ENCODE measurements at places on chromosomes 3 and 15.

DNA sequence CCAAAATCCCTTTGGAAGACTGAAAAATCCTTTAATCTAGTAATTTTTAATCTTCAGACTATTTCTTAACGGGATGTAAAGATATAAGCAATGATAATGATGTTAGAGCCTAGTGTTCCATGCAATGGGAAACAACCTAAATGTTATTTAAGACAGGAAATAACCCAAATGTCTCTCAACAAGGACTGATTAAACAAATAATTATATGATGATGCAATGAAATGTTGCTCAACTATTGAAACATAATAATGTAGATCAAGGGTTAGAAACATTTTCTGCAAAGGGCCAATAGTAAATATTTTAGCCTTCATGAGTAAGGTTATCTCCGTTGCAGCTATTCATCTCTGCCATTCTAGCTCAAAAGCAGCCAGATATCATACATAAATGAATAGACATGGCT lies 275.4 kb downstream of the NEK10 start:
- no peak overlapping the region for H3K4me3 ChIP-seq
- H3K27me3 ChIP-seq, result no peaks in the 10 kb centered on the region
- H3K4me1 ChIP-seq, result no peaks in the 10 kb centered on the region
- no peak overlapping the region for H3K27ac ChIP-seq
- H3K36me3 ChIP-seq, result no peaks in the 10 kb centered on the region

DNA sequence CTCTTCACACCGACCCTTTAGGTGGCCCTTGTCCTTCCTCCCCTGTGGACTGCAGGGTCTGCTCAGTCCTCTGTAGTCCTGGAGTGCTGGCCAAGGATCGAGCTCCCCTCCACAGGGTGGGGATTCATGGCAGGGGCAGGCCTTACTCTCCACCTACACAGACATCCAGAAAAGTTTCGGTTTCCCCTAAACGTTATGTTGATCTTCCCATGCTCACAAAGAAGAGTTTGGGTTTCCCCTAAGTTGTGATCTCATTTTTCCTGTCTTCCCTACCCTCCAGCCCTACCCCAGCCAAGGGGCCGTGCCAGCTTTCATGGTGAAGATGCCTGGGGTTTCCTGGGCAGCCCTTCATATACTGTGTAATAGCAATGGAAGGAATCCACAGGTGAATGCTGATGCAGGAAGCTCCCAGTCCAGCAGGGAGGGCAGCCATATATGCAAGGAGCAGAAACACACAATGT lies 10.3 kb downstream of the STOML1 start:
- H3K36me3 ChIP-seq, result peaks cover 2% of the 10 kb centered on the region
- peak overlapping the region; percentile 88 for H3K27ac ChIP-seq
- no peaks in the 10 kb centered on the region for H3K27me3 ChIP-seq
- H3K4me3 ChIP-seq, result peak overlapping the region; percentile 64
- DNase-seq, result no peak
- H3K4me1 ChIP-seq, result peaks cover 31% of the 10 kb centered on the region

DNA sequence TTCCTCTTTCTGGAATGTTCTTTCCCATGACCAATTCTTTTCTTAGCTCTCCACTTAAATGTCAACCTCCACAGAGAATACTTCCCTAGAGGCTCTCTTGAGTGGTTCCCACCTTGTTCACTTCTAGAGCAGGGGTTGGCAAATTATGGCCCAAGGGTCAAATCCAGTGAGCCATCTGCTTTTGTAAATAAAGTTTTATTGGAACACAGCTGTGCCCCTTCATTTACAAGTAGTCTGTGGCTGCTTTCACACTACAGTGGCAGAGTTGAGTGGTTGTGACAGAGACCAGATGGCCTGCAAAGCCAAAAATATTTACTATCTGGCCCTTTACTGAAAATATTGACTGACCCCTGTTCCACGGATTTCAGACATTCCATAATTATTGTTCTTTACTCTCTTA lies 166.2 kb downstream of the WNT5A start:
- no peaks in the 10 kb centered on the region for H3K36me3 ChIP-seq
- H3K4me3 ChIP-seq, result no peak overlapping the region

GRCh38 chr3:131716007-131716406 lies 213.2 kb upstream of the MRPL3 start:
- peaks cover 4% of the 10 kb centered on the region for H3K27me3 ChIP-seq
- no peaks in the 10 kb centered on the region for H3K36me3 ChIP-seq
- H3K4me1 ChIP-seq, result peaks cover 6% of the 10 kb centered on the region

- H3K36me3 ChIP-seq, result no peaks in the 10 kb centered on the region
- H3K4me1 ChIP-seq, result no peaks in the 10 kb centered on the region
- H3K27me3 ChIP-seq, result peaks cover 4% of the 10 kb centered on the region
Observed at GRCh38 chr3:181076558-181076957, 87.0 kb upstream of the DNAJC19 start.

DNA sequence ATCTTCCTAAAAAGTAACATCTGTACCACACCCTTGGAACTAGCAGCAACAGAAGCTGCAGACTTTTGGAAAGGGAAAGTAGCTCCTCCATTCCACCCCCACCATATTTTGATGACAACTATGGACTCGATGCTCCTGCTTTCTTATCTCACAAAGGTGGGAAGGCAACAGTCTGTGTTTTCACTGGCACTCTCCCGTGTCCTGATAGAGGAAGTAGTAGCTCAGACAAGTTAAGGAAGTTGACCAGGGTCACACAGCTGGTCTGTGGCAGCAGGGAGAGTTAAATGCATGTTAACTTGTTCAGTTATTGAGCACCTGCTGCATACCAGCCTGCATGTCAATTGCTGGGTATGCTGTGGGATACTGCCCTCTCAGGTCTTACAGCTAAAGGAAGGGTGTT lies 33.1 kb downstream of the BHLHE40 start:
- peaks cover 12% of the 10 kb centered on the region for H3K27me3 ChIP-seq
- no peak for DNase-seq
- H3K4me1 ChIP-seq, result peaks cover 53% of the 10 kb centered on the region
- peak overlapping the region; percentile 85 for H3K27ac ChIP-seq

DNA sequence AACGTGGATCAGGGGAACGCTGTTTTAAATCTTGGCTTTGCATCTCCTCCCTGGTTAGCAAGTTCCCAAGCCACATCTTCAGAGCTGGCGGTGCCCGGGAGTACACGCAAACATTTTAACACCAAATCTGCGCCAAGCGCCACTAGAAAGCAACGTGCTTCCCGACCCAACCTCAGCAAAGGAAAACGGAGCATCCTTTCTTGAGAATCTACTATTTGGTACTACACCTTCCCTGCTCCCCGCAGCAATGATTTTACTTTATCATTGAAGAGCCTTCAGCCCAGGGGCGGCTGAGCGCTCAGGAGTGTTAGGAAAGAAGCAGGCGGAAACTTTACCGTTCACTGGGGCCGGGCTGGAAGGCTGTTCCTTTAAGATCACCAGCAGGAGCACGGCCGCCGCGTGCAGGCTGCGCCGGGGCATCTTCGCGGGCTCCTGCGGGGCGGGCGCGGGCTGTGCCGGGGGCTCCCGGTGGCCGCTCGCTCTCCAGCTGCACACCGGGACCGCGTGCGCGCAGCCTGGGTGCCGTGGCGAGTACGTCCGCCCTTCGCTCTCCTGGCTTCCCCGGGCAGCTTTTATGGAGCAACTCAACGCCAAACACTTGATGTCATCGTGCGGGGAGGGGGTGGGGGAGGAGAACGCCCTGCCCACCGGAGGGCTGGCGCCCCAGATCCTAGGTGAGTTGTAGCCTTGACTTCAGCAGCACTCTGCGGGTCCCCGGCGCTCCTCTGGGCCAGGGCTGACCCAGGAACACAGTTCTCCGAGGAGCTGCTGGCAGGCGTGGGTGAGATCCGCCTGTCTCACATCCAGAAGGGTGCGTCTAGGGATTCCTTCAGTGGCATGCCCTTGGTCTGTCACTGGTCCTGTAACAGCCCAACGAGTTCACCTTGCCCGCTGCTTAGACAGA lies at the start of gene CA12:
Gene CA12 (minus strand): TSS at position 546 of the 904 bp plus-strand sequence. CDS start 126 bp downstream, at position 420.
- peak; percentile 43 for DNase-seq
- no peak within 1 kb of the TSS for H3K27ac ChIP-seq
- H3K27me3 ChIP-seq, result peaks cover 71% of the 10 kb centered on the region
- H3K4me3 ChIP-seq, result peak within 1 kb of the TSS; percentile 70

Data from activated naive CD8-positive, alpha-beta T cell treated with anti-CD3 and anti-CD28 coated beads for 36 hours (primary cell).